ENCODE measurements at places on chromosomes 7 and 10.

DNA sequence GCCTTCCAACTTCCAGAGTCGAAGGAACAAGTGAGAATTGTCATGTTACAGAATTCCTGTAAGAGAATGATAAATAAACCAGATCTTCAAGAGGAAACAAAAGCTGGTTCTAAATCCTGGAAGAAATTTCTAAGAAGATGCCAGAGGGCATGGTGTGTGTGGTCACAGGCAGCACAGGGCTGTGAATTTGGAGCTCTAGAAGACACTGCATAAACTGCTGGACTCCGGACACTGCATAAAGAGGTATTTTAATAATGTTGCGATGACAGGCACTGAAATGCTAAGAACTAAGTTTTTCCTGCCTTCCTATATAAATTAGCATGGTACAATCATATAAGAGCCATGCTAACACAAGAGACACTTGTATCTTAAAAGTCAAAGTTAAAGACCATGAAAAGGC, 86.0 kb downstream of the LARP4B start:
- no peak for DNase-seq

DNA sequence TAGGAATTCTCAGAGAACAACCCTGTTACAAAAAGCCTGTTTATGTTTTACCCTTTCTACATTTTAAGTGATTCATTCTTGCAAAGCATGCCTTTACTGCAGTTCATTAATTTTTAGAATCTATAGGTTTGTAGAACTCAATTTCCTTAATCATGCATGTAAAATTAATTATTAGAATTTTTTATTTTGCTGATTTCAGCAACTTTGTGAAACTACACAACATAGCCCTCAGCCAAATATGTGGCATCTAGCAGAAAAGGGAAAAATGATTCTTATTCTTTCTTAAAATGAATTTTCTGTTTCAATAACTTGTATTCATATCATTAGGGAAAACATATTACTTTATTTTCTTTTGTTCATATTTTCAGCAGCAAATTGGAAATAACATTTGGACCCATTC, 392.9 kb upstream of the PFKP start:
- no peak for DNase-seq

DNA sequence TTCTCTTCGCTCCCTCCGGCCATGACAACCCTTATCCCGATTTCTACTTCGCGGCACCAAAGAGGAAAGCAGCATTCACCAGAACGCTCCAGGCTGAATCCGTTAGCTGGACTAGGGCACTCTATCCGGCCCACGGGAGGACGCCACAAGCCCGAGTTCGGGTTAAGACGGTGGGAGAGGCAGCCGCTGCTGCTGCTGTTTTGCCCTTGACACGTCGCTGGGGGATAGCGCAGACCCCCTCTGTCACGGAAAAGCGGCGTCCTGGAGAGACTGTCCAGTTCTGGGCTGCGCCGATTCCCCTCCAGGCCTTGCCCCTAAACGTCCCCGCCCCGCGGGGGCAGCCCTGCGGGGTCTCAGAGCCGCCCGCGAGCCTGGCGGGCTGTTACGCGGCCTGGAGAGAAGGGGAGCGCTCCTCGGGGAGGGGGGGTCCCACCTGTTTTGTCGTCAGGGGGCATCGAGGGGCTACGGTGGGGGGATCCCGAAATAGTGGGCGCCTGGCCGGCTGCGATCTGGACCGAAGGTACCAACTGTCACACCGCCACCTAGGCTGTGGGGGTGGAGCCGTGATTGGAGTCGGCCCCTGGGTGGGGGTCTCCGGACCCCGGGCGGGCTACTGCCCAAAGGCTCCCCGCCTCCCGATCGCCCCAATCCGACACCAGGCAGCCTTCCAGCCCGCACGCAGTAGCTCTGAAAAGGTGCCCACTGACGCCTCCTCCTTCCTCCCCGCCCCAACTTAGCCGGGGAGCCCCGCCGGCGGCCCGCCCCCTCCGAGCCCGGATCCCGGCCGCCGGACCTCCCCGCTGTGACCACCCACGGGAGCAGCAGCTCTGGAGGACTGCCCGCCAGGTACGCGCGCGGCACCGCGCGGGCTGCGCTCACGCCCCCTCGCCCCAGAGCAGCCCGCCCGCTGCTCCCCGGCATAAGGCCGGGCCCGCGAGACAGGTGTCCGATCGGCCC, 772 bp downstream of the SGMS1 start:
- DNase-seq = peak; percentile 26

DNA sequence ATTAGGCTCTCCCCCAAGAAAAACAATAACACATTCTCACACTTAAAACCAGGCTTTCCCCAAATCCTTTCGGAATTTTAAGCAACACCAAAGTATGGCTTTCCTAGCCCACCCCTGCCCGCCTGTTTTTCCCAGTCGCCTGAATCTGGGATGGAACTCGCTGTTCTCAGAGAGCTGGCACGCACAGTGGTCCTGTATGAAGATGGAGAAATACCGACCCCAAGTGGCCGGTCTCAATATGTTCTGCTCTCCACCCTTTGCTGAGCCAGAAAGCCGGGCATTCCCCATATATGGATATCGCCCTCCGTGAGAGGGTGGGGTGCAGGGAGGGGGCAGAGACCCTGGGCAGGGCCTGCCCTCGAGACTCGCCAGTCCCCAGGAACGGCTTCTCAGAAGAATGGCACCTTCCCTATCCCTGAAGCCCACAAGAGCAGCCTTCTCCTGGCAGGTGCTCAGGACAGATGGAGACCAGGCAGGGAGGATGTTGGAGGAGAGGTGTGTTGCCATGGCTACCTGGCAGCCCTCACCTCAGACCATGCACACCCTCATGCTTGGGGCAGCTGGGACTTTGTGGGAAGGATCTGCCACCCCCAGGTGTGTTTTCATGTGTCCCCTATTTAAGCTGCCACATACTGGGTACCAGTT, 3.4 kb downstream of the TACR2 start:
- no peak for DNase-seq

DNA sequence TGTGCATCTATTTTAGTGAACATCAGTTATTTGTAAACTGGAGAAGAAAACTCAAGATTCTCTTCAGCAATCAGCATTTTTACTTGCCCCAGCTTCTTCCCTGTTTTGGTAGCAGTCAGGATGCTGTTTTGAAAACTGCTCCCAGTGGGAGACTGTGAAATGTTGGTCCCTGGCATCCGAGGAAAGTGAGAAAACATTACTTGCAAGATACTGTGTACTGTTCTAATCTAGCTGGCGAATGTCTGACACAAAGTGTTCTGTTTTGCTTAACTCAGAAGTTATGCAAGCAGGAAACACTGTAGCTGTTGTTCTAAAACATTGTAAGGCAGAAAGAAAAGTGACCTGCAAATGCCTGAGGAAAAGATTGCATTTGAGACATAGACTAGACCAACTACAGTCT, 171.8 kb upstream of the POM121L12 start:
- DNase-seq = no peak

- DNase-seq = no peak
Observed at GRCh38 chr10:3122486-3123205, 49.9 kb downstream of the PITRM1 start.

- no peak for DNase-seq
Observed at GRCh38 chr7:94294471-94295131, 100.1 kb upstream of the COL1A2 start.

DNA sequence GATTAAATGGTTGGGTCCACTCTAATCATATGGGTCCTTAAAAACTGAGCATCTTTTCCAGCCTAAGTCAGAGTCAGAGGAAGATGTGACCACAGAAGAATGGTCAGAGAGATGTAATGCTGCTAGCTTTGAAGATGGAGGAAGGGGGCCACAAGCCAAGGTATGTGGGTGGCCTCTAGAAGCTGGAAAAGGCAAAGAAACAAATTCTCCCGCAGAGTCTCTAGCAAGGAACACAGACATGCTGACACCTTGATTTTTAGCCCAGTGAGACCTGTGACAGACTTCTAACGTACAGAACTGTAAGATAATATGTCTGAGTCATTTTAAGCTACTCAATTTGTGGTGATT, 1.5 kb upstream of the EXOC6 start:
- DNase-seq = no peak

GRCh38 chr10:14407567-14407966, 76.8 kb upstream of the FRMD4A start:
- no peak for DNase-seq

GRCh38 chr10:127174866-127175265, 21.5 kb downstream of the INSYN2A start:
- no peak for DNase-seq

GRCh38 chr7:37113661-37114355, 334.9 kb downstream of the ELMO1 start:
- DNase-seq = no peak

DNA sequence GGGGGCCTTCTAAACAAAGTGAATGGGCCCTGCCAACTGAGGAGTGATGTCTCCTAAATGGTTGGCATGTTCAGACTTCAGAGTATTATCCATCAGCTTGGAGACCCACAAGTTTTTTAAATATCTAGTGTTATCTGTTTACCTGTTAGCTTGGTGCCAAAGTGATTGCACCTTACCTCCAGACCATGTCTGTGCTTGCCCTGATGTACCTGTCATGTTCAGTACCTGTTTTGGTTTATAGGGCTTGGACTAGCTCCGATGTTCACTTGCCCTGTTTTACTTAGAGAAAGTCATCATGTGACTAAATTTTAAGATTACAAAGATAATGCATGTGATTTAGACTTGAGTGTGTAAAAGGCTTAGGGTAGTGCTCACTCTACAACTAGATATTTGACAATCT, 67.7 kb downstream of the CNNM2 start:
- no peak for DNase-seq

Data from urinary bladder (tissue), 4 donors.